ENCODE measurements at places on chromosomes 1 and 21.

DNA sequence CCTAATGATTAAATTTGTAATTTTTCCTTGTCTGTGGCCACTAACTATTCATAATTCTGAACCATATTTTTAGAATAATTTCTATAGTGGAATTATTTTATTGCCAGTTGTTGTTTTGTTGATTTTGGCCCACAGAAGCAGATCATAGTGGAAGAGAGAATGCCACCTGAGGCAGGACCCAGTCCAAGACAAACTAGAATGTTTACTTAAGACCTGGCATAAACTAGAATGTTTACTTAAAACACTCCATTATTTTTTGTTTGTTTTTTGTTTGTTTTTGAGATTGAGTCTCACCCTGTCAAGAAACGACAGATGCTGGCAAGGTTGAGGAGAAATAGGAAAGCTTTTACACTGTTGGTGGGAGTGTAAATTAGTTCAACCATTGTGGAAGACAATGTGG, 310.2 kb downstream of the MRPL39 start:
- no peak for DNase-seq

DNA sequence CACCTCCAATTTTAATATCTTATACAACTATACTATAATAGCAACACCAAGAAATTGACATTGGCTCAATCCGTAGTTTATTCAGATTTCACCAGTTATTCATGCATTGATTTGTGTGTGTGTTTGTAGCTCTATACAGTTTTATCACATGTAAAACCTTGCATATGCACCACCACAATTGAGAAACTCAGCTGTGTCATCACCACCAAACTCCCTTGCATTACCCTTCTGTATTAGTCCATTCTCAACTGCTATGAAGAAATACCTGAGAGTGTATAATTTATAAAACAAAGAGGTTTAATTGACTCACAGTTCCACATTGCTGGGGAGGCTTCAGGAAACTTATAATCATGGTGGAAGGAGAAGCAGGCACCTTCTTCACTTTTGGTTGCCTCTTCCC, 162.1 kb downstream of the PATJ start:
- DNase-seq: no peak

- no peak for DNase-seq
These were observed 258.2 kb upstream of the C1orf105 start for GRCh38 chr1:172162236-172162635.

DNA sequence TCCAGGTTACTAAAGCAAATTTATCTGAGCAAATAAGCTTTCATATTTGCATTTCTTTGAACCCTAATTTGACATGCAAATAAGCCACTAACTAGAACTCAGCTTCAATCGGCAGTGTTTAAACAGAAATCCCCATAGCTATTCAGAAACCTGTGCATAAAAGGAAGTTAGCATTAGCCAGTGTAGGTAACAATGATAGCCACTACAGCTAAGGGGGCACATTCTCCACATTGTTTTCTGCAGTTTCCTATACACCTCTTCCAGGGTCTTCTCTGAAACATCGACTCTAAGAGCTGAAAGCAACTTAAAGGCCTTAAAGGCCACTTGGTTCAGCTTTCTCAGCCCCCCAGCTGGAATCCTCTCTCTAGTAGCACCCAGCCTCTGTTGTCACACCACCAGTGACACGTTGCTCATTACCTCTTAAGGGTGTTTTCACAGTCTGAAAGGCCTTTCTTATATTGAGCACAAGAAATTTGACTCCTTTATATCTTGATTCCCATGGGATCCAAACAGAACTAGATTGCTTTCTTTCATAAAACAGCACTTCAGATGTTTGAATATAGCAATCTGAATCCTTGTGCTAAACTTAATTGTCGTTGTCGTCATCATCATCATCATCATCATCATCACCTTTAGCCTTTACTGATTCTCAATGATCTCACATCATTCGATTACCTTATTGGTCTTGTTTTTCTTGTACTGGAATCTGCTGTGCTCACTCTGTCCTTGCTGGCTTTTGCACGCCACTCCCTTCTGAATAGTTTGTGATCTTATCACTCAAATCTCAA, 93.9 kb upstream of the DAB1 start:
- DNase-seq: no peak

GRCh38 chr1:182281541-182281940, 110.0 kb downstream of the GLUL start:
- DNase-seq: no peak

- no peak for DNase-seq
These were observed 97.2 kb downstream of the PHTF1 start for GRCh38 chr1:113662101-113662500.

- no peak for DNase-seq
These were observed 336.2 kb downstream of the SETD4 start for GRCh38 chr21:35724156-35724555.

DNA sequence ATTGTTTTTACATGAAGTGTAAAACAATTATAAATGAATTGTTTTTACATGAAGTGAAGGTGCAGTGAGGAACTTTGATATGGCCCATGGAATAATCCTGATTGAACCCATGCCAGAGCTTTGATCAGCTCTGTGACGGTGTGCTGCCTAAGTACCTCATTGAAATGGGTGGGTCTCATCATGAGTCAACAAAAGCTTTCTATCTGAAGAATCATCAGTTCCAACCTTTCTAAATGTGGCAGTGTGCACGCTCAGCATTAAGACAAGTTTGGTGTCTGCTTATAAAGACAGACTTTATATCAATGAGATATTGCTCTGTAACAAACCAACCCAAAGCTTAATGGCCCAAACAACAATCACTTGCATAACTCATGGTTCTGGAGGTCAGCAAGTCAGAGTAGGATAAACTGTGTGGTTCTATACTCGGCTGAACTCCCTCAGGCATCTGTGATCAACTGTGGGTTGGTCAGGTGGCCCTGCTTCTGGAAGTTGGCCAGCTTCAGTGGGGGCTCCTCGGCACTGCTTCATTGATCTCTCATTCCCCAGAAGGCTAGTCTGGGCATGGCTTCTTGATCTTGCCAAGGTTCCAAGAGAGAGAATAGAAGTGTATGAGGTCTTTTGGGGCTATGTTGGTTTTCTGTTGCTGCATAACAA, 258.0 kb downstream of the LTN1 start:
- DNase-seq: no peak

DNA sequence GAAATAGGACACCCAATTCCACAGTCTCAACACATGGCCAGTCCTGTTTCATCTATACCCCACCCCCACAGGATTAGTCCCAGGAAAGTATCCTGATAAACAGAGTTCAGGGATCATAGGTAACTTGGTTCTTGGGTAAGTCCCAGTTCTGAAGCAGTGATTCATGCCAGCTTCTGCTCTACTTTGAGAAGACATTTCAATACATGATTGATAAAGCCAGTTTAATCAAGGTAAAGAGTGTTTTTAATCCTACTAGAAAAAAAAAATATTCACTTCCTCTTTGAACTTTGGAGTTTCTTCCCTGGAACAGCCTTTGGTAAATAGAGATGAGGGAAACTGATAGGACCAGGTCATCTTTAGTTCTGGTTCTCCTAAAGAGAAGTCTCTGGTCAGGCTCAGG, 142.4 kb downstream of the TLR5 start:
- DNase-seq: no peak

DNA sequence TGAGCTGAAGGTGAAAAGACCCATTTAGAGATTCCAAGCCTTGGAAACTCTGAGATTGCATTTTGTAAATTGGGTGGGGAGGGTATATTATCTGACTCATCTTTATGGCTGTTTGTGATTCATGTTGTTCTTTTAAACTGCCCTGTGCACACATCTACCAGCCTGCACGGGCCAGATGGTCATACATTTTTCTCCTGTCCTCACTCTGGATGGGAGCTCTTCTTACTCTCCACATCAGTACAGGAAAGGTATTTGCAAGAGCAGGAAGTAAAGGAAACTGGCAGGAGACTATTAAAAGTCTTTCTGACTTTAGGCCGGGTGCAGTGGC, 14.3 kb upstream of the NMNAT2 start:
- DNase-seq: no peak

DNA sequence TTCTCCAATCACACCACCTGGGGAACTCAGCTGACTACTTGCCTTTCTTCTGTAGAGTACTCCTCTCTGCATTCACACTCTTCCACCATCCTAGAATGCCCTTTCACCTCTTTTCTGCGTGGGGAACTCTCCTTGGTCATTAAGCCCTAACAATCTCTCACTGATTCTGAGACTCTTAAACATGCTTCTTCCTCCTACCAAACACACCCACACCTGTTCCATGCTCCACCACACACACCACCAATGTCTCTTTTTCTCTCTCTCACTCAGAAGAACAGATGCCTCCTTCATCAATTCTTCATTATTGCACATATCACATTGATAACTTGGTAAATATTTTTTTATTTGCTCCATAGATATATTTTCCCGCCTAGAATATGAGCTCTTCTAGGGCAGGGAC, 53.6 kb downstream of the WARS2 start:
- no peak for DNase-seq

DNA sequence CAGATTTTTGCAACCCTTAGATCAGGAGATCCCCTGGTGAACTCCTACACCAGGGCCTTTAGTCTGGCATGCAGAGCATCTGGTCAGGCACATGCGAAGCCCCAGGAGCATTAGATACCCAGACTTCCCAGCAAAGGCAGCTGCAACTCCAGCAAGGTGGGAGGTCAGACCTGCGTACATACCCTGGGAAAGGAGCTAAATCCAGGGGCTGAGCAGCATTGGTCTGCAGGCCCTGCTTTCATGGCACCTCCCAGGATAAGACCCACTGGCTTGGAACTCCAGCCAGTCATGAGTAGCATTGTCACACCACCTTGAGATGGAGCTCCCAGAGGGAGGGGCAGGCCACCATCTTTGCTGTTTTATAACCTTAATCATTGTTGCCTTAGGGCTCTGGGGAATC, 92.3 kb downstream of the KCNT2 start:
- DNase-seq: no peak

GRCh38 chr1:39333296-39333695, 128.8 kb downstream of the MACF1 start:
- no peak for DNase-seq

DNA sequence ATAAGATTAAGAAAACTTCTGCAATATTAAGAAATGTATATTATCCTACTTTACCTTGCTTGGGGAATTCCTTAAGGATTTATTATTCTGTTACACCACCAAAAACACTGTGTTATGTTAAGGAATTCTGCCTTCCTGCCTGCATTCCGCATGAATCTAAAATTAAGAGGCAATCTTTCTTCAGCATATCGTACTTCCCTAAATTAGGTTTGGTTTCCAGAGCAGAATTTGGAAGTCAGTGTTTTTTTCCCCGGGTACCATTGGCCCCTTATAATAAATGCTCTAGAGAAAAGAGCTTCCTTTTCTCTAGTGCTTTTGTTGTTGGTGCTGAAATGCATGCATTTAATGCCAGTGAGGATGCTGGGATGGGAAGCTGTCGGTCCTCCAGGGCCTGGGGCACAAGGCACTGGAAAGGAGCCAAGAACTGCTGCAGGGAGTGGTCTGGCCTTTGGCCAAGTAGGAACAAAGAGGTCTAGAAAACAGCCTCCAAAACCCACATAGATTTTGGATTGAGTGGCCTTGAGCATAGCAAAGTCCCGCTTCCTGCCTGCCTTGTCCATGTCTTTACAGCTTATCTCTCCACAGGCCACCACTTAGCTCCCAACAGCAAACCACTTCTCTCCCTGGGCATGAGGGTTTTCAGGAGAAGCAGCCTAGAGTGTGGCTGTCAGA, 69.9 kb downstream of the RRAGC start:
- DNase-seq: no peak

GRCh38 chr1:233790662-233791371, 113.7 kb upstream of the SLC35F3 start:
- DNase-seq: peak; percentile 21

GRCh38 chr1:46394872-46395465, 852 bp downstream of the FAAH start:
- DNase-seq: peak; percentile 68

DNA sequence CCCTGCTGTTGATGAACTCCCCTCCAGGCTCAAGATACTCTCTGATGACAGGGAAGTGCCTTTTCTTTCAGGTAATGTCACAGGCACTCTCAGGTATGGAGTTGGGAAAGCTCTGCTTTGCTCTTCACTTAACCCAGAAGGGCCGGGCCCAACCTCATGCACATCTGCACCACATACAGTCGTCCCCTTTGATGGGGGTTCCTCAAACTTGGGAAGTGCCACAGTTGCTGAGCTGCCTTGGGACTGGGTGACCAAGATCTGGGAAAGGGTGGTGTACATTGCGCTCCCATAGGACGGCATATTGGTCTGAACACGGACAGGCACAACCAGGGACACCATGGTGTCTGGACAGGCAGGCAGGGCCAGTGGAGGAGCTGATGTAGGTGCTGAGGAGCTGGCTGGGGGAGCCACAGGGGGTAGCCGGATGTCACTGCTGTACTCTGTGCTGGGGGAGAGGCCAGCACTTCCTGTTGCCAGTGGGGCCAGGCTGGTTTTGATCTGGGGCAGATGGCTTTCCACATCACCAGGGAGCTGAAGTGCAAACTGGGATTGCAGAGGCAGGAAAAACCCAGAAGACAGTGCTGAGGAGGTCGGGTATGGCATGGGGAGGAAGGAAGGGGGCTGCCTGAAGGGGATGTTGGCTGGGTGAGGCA, 96.2 kb upstream of the EDN2 start:
- no peak for DNase-seq

- no peak for DNase-seq
These were observed 92.7 kb upstream of the COG2 start for GRCh38 chr1:230549625-230550024.

- DNase-seq: no peak
These were observed 20.1 kb downstream of the PTPRU start for GRCh38 chr1:29256394-29256793.

DNA sequence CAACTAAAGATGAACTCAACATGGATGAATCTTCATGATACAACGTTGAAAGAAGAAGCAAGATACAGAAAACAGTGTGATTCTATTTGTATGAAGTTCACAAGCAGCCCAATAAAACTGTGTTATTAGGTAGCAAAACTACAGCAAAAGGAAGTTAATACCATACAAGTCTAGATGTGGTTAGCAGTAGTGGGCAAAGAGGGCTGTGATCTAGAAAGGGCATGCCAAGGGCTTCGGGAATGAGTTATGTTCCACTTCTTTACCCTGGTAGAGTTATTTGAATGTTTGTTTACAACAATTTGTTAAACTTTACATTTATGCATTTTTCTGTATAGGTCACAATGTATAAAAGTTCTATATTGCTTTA, 9.2 kb downstream of the TNFRSF9 start:
- DNase-seq: no peak
